ENCODE measurements at places on chromosomes 12 and 14. TPM values are rescaled to one million over a fixed set of nuclear protein-coding genes. Genes with fewer than 3 reads are reported as not detected.

DNA sequence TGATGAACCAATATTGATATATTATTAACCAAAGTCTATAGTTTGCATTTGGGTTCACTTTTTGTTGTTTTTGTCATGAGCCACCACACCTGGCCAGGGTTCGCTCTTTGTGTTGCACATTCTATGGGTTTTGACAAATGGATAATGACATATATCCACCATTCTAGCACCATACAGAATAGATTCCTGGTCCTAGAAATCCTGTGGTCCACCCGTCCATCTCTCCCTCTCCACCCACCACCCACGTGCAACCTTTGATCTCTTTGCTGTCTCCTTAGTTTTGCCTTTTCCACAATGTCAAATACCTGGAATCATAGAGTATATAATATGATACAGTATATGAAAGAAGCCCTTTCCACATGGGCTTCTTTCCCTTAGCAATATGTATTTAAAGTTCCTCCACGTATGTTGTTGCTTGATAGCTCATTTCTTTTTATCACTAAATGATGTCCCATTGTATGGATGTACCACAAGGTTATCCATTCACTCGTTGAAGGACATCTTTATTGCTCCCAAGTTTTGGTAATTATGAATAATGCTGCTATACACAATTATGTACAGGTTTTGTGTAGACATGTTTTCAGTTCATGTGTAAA is 7.4 kb downstream of the RPL6 start:
- H3K4me1 ChIP-seq: peaks cover 7% of the 10 kb centered on the region
- no peak for DNase-seq
- no peak overlapping the region for H3K4me3 ChIP-seq
- no peaks in the 10 kb centered on the region for H3K27me3 ChIP-seq

- H3K36me3 ChIP-seq: no peaks in the 10 kb centered on the region
- no peaks in the 10 kb centered on the region for H3K27me3 ChIP-seq
- no peak overlapping the region for H3K27ac ChIP-seq
Observed at GRCh38 chr12:63294327-63294632, 143.3 kb upstream of the AVPR1A start.

DNA sequence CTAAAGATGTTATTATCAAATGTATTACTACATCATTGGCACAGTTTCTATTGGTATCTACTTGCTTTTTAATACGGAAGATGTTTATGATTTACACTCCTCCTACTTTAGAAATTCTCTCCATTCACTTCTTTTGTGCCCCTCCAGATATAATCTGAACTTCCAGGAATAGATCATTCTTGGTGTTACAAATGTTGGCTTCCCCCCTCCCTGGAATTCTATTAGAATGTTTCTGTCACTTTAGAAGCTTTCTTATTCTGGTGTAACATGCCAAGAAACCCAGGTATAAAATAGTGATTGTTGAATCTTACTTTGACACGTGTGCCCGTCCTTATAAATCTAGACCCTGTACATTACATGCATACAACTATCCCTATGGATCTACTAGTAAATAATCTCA is 1.2 kb upstream of the WDR20 start:
- DNase-seq: no peak
- H3K27me3 ChIP-seq: no peaks in the 10 kb centered on the region
- H3K36me3 ChIP-seq: no peaks in the 10 kb centered on the region
- no peak overlapping the region for H3K27ac ChIP-seq
- peak overlapping the region; percentile 98 for H3K4me3 ChIP-seq

DNA sequence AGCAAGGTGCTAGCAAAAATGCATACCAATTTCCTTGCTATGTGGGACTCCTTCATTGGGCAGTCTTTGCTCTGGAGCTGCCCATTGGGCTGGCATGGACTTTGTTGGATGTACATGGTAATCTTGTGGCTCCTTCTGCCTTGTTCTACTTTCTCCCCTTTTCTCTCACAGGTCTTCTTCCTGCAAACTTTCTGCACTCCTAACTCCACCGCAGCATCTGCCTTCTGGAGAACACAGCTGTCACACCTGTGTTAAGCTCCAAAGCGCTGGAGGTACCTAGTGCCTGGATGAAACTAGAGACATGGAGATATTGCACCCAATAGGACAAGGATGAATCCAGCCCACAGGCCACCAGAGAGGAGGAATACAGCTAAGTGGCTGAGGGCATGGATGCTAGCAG is 60.7 kb upstream of the CCND2 start:
- no peaks in the 10 kb centered on the region for H3K27me3 ChIP-seq
- H3K36me3 ChIP-seq: no peaks in the 10 kb centered on the region
- H3K27ac ChIP-seq: no peak overlapping the region
- no peak overlapping the region for H3K4me3 ChIP-seq
- no peaks in the 10 kb centered on the region for H3K4me1 ChIP-seq

DNA sequence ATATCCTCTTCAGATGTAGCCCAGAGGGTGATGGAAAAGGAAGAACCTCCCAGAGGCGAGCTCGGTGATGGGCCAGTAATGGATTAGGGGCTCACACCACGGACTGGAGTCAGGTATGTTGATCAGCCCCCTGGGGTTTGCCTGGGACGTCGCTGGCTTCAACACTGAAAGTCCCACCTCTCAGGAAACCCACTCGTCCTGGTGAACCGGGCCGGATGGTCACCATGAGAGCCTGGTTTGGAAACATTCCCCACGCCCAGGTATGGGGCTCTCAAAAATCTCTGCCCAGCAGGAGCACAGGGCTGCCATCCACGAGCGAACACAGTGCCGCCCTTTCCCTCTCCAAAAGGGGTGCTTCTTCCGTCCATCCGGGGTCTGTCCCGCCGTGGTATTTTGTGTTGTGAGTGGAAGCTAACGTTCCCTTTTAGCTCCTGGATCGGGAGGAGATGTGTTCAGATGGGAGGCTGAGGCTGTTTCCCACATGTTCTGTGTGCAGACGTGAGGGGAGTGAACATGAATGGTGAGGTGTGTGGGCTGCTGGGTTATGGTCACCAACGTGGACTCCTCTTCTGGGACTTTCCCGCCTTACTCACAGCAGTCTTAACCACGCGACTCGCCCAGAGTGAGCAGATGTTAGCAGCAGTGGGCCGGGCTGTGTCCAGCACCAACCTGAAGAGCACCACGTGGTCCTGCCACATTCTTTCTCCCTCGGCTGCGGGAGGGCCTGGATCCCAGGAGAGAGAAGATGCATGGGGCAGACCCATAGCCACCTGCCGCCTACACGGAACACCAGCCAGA is 139.2 kb downstream of the KIF26A start:
- H3K27me3 ChIP-seq: no peaks in the 10 kb centered on the region
- no peaks in the 10 kb centered on the region for H3K36me3 ChIP-seq
- no peak overlapping the region for H3K27ac ChIP-seq
- H3K4me3 ChIP-seq: no peak overlapping the region

DNA sequence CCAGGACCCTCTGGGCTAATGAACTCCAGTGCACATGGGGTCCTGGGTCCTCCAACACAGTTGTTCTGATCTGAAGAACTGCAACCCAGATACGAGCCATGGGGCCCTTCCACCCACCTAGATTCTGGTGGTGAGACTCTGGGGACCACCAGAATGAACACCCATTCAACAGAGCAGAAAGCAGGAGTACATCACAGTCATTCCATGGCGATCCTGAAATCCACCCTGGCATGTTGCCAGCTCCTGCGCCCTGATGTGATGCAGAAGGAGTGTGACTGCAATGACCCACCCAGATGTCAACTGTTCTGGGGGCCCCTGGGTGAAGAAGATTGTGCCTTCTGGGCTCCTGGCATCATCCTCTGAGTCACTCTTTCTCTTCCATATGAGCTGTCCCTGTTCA is 211.6 kb downstream of the KIF26A start:
- no peaks in the 10 kb centered on the region for H3K27me3 ChIP-seq
- no peak overlapping the region for H3K4me3 ChIP-seq
- no peak overlapping the region for H3K27ac ChIP-seq
- H3K4me1 ChIP-seq: no peaks in the 10 kb centered on the region
- no peak for DNase-seq

- no peaks in the 10 kb centered on the region for H3K27me3 ChIP-seq
- H3K4me3 ChIP-seq: no peak overlapping the region
- H3K27ac ChIP-seq: no peak overlapping the region
- no peaks in the 10 kb centered on the region for H3K36me3 ChIP-seq
Observed at GRCh38 chr12:65496617-65497016, 218.1 kb downstream of the MSRB3 start.

GRCh38 chr14:80080601-80081000 is 130.7 kb downstream of the DIO2 start:
- no peaks in the 10 kb centered on the region for H3K27me3 ChIP-seq
- DNase-seq: no peak
- H3K4me1 ChIP-seq: no peaks in the 10 kb centered on the region
- H3K36me3 ChIP-seq: no peaks in the 10 kb centered on the region

- DNase-seq: no peak
- peak overlapping the region; percentile 65 for H3K27ac ChIP-seq
Observed at GRCh38 chr14:91220581-91221000, 23.9 kb downstream of the GPR68 start.

DNA sequence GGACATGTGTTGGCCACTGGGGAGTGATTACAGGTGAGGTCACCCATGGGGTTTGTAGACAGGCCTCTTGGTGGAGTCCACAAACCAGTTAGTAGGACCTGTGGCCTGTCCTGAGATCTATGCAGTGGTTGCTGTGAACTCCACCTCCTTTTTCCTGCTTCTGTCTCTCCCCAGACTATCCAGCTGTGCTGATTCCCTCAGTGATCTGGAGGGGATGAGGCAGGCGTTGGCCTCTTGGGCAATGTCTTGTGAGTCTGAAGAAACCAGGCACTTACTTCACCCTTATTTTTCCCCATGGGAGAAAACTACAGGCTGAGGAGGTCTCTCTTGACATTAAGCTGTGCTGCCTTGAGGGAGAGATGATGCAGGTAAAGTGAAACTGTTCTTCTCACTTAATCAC is 257.2 kb upstream of the PRICKLE1 start:
- no peaks in the 10 kb centered on the region for H3K36me3 ChIP-seq
- no peaks in the 10 kb centered on the region for H3K27me3 ChIP-seq
- H3K4me3 ChIP-seq: no peak overlapping the region

GRCh38 chr12:84038242-84038641 is 874.4 kb downstream of the SLC6A15 start:
- no peak overlapping the region for H3K4me3 ChIP-seq
- H3K27me3 ChIP-seq: no peaks in the 10 kb centered on the region
- no peak for DNase-seq
- no peak overlapping the region for H3K27ac ChIP-seq
- H3K36me3 ChIP-seq: no peaks in the 10 kb centered on the region

DNA sequence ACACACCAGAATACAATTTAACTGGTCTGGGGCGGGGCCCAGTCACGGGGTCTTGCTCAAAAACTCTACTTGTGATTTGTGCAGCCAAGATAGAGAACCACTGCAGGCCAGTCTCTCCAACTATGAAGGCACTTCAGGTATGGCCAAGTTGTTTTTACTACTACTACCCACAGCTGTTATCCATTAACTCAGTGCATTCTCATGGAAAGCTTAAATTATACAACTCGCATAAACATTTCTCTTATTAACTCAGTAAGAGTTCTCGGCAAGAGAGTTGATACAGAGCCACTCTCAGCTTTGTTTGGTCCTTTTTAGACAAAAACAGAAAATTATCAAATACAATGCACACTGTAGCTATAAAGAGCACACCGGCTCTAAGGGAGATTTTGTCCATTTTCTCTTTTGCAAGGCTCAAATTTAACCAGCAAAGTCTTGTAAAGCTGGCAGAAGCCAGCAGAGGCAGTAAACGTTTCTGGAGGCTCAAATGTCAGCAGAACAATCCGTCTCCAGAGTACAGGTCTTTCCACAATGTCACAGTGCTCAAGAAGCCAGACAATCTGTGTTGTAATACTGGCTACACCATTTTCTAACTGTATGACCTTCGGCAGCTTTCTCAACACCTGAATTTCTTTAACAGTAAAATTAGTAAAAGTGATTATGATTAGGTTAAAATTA is 85.9 kb downstream of the PTGER2 start:
- no peak overlapping the region for H3K4me3 ChIP-seq
- H3K27me3 ChIP-seq: no peaks in the 10 kb centered on the region
- no peaks in the 10 kb centered on the region for H3K4me1 ChIP-seq

- no peak overlapping the region for H3K4me3 ChIP-seq
- no peak overlapping the region for H3K27ac ChIP-seq
- no peaks in the 10 kb centered on the region for H3K36me3 ChIP-seq
- H3K27me3 ChIP-seq: no peaks in the 10 kb centered on the region
Observed at GRCh38 chr12:71183018-71183417, 25.2 kb upstream of the TSPAN8 start.

GRCh38 chr14:23182372-23183157 is 895 bp downstream of the SLC7A8 start:
- peaks cover 33% of the 10 kb centered on the region for H3K4me1 ChIP-seq
- no peak for DNase-seq
- peak overlapping the region; percentile 85 for H3K27ac ChIP-seq
- H3K4me3 ChIP-seq: peak overlapping the region; percentile 67
- no peaks in the 10 kb centered on the region for H3K36me3 ChIP-seq
- no peaks in the 10 kb centered on the region for H3K27me3 ChIP-seq

- H3K36me3 ChIP-seq: no peaks in the 10 kb centered on the region
- no peak overlapping the region for H3K4me3 ChIP-seq
- DNase-seq: no peak
- no peaks in the 10 kb centered on the region for H3K27me3 ChIP-seq
- H3K4me1 ChIP-seq: no peaks in the 10 kb centered on the region
Observed at GRCh38 chr14:94217116-94217515, 43.0 kb downstream of the PPP4R4 start.

- no peak overlapping the region for H3K27ac ChIP-seq
- no peak overlapping the region for H3K4me3 ChIP-seq
- no peaks in the 10 kb centered on the region for H3K4me1 ChIP-seq
- no peaks in the 10 kb centered on the region for H3K36me3 ChIP-seq
Observed at GRCh38 chr14:93903342-93904184, 23.6 kb upstream of the FAM181A start.

- H3K27ac ChIP-seq: peak overlapping the region; percentile 66
- no peak overlapping the region for H3K4me3 ChIP-seq
- peaks cover 23% of the 10 kb centered on the region for H3K4me1 ChIP-seq
- no peaks in the 10 kb centered on the region for H3K36me3 ChIP-seq
- no peak for DNase-seq
Observed at GRCh38 chr12:92445253-92446082, 257.3 kb upstream of the PLEKHG7 start.

DNA sequence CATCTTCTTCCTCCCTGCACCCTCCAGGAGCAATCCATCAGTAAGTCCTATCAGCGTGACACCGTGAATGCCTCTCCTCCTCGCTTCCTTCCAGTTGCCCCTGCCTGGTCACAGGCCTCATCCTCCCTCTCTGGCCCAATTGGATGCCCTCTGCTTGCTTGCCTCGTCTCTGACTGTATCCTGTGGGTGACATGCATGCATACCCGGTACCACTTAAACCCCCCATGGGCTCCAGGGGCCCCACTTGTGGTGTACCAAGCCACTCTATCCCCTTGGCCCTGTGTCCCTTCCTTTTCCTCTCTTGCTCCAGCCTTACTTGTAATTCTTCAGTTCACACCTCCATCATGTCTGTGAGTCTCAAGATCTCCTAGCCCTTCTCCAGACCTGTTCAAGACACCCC is 106.0 kb upstream of the RTL1 start:
- peak; percentile 65 for DNase-seq
- no peak overlapping the region for H3K4me3 ChIP-seq
- peaks cover 6% of the 10 kb centered on the region for H3K4me1 ChIP-seq
- no peak overlapping the region for H3K27ac ChIP-seq
- H3K27me3 ChIP-seq: no peaks in the 10 kb centered on the region

Gene AICDA
- not detected for total RNA-seq

Gene AQP6
- not detected for total RNA-seq

Gene KERA
- not detected for total RNA-seq

Gene B3GNT4
- 2.9 TPM for total RNA-seq

Gene HCAR3
- total RNA-seq: 0.74 TPM

Gene PRB2
- total RNA-seq: not detected

Gene CPNE6
- not detected for total RNA-seq

Gene TSHR
- not detected for total RNA-seq

Gene GPR68
- 4.2 TPM for total RNA-seq

Gene ATL1
- 6.9 TPM for total RNA-seq

Gene EIF2B2
- total RNA-seq: 22.8 TPM

Measured in vagina (tissue), 2 donors.